ENCODE measurements at places on chromosomes 16 and 17.
A peak's percentile ranks its signal among the peaks of the same experiment; 100 is the strongest.

GRCh38 chr17:67421869-67422273 lies 44.8 kb downstream of the PITPNC1 start:
- DNase-seq, result peak; percentile 88

DNA sequence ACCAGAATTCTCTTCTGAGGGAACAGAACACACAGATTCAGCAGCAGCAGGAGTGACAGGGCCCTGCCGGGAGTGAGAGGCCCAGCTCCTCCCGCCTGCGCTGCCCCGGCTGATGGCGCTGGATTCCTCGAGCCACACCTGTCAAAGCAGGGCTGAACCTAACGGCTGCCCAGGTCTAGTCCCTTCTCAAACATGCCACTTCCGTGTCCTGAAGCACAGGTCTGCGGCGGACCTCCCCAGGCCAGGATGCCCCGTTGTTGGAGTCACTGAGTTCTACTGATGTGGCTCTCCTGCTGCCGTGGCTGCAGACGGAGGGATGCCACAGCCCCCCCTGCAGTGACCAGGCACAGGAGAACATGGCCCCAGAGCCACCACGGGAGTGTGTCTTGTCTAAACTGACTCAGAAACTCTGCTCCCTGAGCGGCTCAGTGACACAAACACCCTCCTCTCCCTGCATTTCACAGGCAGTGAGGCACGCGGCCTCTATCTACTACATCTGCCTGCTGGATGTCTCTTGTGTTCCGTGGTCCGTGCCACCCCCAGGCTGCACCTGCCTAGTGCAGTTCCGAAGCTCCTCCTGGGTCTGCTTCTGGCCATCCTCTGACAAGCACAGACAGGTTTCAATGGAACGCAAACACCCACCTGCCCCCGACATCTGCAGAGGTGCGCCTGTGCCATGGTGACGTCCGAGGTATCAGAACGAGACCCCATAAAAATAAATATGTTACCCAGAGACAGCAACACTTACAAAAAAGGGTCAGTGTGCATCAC lies 44.7 kb upstream of the DNAH17 start:
- no peak for DNase-seq

DNA sequence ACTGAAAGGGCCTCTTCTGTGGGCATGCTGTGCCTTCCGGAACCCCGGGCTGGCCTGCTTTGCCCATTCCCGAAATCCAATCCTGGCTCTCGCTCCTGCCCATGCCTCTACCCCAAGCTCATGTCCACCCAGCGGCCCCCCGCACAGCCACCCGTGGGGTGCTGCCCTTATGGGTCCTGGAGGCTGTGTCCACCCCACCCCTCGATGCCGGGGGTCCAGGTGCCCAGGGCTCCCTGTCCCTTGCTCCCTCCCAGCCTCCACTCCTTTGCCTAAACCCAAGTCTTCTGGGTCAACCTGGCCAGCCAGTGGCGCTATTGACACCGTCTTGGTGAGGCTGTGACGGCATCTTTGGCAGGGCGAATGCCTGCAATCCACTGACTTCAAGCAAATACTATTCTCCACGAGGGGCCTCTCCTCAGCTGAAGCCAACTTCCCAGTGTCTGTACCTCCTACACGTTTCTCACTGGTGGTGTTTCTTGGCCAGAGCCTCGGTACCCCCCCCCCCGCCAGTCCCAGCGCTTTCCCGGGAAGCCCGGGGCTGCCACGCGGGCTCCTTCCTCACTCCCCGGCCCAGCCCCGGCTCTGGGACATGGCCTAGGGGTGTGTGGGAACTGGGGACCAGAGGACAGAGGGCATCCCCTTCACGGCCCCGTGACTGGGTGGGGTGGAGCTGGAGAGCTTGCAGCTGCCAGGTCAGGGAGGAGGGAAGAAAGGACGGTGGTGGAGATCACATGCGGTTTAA lies 12.2 kb upstream of the DUS1L start:
- no peak for DNase-seq

GRCh38 chr16:27841061-27841801 lies 222.3 kb downstream of the GSG1L start:
- no peak for DNase-seq

GRCh38 chr17:57747221-57748017 lies 2.3 kb upstream of the CCDC182 start:
- DNase-seq, result peak; percentile 80

DNA sequence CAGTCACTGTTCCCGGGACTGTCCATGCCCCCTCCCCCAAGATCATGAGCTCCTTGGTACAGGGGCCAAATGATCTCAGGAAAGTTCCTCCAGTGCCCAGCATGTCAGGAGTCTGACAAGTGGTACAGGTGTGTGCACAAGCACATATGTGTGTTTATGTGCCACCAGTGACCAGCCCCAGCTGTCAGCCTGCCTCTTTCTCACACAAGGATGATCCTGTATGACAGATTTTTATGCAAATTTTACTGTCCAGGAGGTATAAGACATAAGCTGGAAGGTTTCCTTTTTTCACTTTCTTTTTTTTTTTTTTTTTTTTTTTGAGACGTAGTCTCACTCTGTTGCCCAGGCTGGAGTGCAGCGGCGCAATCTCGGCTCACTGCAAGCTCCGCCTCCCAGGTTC lies 31.4 kb upstream of the GFOD2 start:
- DNase-seq, result no peak

- DNase-seq, result no peak
Observed at GRCh38 chr16:10683170-10683569, 11.6 kb downstream of the TEKT5 start.

DNA sequence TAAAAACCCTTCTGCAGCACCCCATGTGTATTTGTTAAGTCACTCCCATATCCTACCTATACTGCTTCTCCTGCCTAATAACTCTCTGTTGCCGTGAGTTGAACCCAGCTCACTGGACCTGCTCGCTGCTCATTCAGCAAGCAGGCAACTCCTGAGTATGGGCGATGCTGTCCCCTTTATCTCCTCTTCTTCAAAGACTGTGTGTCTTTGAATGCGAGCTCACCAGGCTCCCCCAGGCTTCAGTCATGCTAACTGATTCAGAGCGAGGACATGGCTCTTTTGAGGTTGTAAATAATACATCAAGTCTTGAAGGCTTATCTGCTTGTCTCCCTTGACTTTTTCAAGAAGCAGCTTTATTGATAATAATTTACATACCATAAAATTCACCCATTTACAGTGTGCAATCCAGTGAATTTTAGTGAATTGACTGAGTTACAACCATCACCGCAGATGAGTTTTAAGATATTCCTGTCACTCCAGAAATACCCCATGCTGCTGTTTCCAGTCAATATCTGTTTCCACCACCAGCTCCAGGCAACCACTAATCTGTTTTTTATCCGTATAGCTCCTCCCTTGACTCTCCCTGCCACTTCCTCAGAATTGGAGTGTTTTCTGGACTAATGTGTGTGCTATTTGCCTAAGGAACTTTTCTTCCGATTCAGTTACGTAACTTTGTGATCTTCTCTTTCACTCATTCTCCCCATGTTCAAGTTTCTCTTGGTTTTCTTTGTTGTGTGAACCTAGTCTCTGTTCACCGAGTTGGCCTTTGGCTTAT lies 132.2 kb downstream of the SPECC1 start:
- DNase-seq, result no peak

DNA sequence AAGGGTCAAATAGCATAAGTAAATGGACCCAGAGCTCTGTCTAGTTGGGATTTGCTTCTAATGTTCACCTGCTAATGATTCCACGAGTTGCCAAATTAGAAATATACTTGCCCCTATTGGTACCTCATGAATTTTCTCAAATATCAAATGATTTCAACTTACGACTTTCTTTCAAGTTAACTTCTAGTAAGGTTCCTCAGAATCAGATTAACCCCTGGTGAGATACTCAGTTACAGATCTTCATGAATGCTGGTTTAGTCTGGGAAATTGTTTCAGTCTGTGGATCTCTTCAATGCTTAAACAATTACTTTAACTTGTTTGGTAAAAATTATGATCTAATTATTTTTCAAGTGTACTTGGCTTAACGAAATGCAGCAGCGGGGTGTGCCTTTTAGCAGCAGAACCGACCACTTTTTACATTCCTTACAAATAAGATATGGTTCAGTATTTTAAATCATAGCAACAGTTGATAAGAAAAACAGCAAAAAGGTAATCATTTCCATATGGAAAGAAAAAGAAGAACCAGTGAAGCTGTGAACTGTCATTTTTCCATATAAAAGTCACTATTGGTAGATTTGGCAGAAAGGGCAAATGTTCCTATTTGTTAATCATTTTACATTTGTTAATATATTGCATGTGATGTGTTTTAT lies 34.5 kb downstream of the TUBD1 start:
- no peak for DNase-seq

- peak; percentile 81 for DNase-seq
Observed at GRCh38 chr17:1298606-1299005, 19.1 kb downstream of the TRARG1 start.

DNA sequence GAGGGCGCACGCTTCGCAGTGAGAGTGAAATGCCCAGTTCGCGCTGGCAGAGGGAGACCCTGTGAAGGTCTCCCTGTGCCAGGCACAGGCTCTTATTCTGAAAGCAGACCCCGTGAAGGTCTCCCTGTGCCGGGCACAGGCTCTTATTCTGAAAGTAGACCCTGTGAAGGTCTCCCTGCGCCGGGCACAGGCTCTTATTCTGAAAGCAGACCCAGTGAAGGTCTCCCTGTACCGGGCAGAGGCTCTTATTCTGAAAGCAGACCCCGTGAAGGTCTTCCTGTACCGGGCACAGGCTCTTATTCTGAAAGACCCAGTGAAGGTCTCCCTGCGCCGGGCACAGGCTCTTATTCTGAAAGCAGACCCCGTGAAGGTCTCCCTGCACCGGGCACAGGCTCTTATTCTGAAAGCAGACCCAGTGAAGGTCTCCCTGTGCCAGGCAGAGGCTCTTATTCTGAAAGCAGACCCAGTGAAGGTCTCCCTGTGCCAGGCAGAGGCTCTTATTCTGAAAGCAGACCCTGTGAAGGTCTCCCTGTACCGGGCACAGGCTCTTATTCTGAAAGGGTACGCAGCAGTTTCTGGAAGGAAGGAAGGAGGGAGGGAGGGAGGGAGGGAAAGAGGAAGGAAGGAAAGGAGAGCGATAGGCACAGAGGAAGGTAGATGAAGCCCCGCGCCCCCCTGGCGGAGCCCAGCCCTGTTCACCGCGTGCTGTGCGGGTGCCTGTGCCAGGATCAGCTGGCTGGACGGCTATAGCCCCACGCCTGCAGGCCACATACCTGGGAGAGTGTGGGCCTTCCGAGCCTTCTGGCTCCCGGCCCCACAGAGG lies 55.3 kb downstream of the WDR45B start:
- peak; percentile 88 for DNase-seq

GRCh38 chr16:1791943-1792812 lies 1.3 kb downstream of the IGFALS start:
- DNase-seq, result no peak

- DNase-seq, result peak; percentile 69
Observed at GRCh38 chr17:28004344-28004743, 38.1 kb upstream of the NLK start.

GRCh38 chr17:7841396-7841914 lies 7.4 kb downstream of the KDM6B start:
- peak; percentile 91 for DNase-seq

DNA sequence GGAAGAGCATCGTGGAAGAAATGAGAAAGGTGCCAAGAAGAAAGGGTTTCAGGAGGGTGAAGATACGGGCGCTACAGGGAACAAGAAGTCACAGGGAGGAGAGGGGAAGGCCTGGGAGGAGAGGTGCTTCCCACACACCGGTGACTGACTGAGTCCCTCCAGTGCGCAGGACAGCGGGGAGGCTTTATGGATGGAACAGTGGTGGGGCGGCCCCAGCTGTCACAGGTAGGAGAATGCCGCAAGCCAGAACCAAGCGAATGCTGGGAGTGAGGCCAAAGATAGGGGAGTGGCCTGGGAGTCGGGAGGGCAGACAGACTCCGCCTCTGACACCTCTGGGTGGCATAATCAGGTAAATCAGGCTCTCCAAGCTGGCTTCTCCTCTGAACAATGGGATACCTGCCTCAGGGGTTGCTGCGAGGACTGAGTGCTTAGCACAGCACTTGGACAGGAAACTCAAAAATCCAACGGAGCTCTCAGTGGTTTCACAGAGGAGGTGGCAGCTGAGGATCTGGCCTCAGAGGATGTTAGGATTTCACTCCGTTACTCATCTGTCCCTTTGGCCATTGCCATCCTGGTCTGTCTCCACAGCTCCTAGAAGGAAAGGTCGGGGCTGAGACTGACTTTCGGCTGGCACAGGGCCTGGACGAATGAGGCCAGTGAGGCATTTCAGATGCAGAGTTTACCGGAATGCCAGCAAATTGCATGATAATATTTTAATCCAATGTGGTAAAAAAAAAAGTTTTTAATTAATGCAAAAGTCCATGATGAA lies 717 bp upstream of the CNP start:
- DNase-seq, result peak; percentile 89

DNA sequence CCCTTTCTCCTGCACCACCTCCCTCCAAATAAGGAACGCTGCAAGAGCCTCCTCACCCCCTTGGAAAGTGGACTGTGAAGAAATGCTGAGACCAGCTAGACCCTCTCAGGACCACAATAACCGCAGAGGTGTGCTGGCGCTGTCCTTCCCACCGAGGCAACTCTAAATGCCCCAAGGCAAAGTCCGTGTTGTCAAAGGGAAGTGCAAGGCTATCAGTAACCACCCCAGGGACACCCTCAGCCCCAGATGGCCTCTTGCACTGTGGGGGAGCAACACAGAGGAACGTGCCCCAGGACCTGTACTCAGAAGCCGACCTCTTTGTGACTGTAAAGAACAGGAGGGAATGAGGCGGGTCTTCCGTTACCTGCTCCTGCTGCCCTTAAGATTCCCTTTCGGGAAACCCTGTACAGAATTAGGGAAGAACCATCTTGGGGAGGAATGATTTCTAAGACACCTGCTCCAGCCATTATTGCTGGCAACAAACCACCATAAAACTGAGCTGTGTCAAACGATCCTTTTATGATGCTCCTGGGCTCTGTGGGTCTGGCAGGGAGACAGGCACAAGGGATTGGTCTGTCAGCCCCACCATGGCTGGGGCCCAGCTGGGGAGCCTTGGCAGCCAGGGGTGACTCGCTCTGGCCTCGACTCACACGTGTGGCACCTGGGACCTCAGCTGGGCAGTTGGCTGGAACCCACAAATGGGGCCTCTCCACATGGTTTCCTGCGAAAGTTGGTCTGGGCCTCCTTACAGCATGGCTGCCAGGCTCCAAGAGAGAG lies 14.6 kb upstream of the MED9 start:
- no peak for DNase-seq

- no peak for DNase-seq
Observed at GRCh38 chr16:83914091-83914710, 15.3 kb downstream of the MLYCD start.

GRCh38 chr16:30406795-30407101 lies 658 bp upstream of the ZNF771 start:
- DNase-seq, result no peak

DNA sequence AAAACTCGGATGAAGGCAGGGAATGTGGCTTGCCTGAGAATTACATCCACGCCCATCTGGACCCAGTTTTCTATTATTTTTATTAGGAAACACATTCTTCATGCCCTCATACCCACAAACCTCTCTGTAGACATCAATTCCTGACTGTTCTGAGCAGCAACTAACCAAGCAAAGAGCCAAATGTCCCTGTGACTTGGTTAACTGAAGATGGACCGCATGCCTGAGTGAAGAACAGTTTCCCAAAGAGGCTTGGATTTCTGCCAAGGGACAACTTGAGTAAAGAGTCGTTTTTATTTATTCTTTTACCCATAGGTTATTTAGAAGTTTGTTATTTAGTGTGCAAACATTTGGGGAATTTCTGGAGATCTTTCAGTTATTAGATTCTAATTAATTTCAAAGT lies 259.8 kb downstream of the GRIN2A start:
- no peak for DNase-seq

All from activated CD4-positive, alpha-beta T cell treated with anti-CD3 and anti-CD28 coated beads, Interleukin-2, amount 10 ng/mL, durations not matched to agents 24 days and 14 days (primary cell).